ENCODE measurements at places on chromosomes 7 and 10.

DNA sequence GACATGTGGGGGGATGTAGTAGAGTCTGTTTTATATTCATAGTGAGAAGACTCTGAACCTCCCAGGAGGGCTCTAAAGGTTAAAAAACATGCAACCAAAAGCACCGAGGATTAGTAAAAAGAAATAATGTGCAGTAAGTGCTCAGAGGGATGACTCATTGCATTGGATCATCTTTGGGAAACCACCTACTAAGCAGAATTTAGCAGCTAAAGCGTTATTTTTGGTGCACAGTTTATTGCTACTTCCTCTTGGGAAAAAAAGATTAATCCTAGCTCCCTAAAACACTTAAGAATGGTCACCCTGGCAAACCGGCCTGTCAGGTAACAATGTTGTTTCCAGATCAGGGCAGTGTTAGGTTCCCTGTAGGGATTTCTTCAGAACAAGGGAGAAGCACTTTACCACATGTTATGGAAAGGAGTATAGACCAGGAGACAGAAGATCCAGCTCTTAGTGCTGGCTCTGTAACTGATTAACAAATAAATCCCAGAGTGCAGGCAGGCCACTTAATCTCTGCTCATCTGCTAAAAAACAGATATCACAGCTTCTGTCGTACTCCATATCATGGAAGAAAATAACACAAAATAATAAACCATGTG is 44.8 kb upstream of the FAM133B start:
- DNase-seq: no peak

DNA sequence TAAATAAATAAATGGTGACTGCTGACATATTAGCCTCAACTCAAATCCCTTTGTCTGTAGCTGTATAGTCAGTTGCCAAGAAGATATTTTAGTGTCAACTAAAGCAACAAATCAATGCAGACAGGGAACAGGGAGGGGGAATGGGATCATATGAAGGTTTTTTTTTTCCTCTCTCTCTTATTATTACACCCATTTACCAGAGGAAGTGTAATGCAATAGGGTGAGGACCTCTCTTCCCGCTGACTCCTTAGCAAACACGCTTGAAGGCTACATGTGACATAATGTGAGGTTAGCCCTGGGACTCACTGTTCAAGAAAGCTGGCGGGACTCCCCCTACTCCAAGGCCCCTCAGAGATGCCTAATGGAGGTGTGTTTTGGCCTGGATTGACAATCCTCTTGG is 88.2 kb downstream of the CHRM2 start:
- no peak for DNase-seq

DNA sequence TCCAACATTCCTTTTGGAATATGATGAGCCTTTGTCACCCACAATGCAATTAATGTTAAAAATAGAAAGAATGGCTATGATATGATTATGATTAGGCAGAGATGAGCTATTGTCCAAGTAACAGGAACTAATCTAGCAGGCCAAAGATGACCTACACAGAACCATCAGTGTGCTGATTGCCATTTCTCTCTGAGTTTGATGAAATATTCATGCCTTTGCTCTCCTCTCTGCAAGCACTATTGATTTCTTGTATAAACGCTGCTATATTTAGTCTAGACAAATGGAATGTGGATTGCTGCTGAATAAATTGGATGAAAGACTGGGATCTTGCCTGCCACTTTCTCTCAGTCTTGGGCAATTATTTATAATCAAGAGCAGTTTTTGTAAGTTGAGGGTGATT is 85.4 kb downstream of the HDAC9 start:
- no peak for DNase-seq

- no peak for DNase-seq
Observed at GRCh38 chr10:114389426-114389825, 14.9 kb downstream of the AFAP1L2 start.

- no peak for DNase-seq
Observed at GRCh38 chr7:69932034-69932628, 333.9 kb downstream of the AUTS2 start.

DNA sequence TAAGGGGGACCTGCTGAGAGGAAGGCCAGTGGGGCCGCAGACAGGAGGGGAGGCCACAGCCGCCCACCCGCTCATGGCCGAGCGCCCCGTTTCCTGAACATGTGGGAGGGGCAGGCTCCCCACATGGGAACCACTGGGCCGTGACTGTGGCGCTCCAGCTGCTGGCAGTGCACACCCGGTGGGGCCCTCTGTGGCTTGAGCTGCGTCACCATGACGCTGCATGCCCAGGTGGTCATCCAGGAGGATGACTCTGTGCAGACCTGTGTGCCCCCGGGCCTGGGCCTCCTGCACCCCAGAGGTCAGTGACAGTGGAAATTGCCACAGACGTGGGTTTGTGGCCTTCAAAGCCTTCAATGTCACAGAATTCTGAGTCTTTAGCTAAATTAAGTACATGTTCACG is 85.1 kb downstream of the MGMT start:
- no peak for DNase-seq

GRCh38 chr7:109582211-109582610 is 1012.5 kb downstream of the DNAJB9 start:
- DNase-seq: no peak

DNA sequence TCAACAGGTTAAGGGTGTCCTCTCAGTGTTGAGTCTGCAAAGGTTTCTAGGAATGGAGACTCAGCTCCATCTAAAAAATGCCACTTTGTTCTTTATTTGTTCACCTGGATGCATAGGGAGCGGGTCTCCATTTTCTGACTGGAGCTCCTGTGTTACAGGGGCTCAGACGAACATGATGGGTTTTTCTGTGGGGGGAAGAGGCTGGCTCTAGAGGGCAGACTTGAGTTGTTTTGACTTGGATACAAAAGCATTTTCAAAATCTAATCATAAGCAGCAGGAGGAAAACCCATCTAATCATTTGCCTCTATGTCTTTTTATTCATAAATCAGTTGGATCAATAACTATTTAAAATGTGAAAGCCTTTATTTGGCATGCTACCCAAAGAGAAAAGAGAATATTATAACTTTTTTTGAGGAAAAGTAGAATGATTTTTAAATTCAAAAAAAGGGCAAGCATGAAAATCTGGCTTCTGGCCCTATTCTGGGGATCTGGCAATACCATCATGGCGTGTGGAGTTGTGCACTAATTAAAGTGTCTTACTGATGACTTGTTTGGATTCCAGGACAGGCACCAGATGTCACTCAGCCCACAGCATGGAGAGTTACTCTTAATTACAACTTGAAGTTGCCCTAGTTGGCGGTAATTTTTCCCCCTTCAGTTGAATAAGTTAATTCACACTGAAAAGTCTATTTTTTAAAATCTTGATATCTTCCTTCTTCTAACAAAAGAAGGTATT is 594.9 kb downstream of the REEP3 start:
- DNase-seq: no peak

- no peak for DNase-seq
Observed at GRCh38 chr7:145644426-145645134, 472.0 kb upstream of the CNTNAP2 start.

DNA sequence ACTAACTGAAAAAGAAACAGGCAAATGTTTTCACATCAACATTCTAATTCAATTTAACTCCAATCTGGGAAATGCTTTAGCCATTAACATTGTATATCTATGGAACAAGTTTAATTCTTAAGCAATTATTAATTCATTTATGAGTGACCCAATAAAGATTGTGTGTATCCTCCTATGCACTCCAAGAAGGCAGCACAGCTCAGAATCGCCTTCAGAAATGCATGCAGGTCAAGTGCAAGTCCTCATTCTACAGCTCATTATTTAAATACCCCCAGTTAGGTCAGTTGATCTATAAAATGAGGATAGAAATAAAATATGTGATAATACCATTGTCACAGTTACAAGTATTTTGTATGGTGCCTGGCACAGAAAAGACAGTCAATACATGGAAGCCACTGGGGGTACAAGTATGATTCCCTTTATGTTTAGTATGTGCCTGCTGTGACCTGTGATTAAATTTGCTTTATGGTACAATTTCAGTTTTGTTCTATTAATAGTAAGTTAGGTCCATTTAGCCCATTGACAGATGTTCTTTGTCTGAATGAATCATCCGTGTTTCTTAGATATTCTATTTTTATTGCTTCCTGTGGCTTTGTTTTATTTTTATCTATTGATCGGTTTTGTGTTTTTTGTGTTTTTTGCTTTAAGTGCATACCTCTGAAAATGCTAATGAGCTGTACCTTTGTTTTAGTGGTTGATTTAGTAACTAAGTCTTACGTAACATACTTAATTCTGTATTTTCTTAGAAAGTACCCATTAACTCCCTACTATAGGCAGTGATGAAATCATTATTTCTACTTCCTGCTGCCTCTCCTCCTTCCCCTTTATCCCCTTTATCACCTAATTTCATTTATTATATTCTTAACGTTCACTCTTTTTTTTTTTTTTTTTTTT is 42.8 kb downstream of the CPXM2 start:
- no peak for DNase-seq

- no peak for DNase-seq
Observed at GRCh38 chr10:103145860-103146466, 47.1 kb downstream of the NT5C2 start.

DNA sequence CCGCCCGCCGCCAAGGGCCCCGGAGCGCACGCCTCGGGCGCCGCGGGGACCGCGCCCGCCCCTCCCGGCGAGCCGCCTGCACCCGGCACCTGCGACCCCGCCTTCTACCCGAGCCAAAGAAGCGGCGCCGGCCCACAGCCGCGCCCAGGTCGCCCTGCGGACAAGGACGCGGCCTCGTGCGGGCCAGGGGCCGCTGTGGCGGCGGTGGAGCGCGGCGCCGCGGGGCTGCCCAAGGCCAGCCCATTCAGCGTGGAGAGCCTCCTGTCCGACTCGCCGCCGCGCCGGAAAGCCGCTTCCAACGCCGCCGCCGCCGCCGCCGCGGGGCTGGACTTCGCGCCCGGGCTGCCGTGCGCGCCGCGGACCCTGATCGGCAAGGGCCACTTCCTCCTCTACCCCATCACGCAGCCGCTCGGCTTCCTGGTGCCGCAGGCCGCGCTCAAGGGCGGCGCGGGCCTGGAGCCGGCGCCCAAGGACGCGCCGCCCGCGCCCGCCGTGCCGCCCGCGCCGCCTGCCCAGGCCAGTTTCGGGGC is 3.5 kb downstream of the UNCX start:
- no peak for DNase-seq

GRCh38 chr7:130938661-130939060 is 204.7 kb upstream of the KLF14 start:
- DNase-seq: no peak

DNA sequence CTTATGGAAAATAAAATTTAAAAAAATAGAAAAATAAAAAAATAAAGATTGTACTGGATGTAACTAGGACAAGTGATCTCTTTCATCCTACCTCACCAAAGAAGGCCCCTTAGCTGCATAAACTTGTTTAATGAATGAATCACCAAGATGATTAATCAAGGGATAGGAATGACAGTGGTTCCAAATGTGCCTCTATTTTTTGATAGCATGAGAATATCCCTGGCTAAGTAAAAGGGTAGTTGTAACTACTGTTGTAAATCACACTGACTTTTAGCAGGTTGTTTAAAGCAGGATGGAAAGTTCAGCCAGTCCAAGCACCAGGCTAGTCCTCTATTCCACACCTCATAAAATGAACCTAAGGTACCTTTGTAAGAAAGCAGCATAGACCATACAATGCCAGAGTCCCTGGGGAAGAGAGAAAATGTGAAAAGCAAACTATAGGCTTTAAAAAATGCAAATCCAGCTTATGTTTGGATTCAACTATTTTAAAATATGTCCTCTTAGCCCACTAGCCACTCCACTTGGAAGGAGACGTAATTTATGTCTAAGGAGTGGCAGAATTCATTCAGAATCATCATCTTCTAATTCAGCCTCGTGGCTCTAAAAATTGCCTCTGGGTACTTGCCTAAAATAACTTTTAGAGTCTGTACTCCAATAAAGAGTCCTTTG is 126.8 kb downstream of the SKIDA1 start:
- DNase-seq: no peak

DNA sequence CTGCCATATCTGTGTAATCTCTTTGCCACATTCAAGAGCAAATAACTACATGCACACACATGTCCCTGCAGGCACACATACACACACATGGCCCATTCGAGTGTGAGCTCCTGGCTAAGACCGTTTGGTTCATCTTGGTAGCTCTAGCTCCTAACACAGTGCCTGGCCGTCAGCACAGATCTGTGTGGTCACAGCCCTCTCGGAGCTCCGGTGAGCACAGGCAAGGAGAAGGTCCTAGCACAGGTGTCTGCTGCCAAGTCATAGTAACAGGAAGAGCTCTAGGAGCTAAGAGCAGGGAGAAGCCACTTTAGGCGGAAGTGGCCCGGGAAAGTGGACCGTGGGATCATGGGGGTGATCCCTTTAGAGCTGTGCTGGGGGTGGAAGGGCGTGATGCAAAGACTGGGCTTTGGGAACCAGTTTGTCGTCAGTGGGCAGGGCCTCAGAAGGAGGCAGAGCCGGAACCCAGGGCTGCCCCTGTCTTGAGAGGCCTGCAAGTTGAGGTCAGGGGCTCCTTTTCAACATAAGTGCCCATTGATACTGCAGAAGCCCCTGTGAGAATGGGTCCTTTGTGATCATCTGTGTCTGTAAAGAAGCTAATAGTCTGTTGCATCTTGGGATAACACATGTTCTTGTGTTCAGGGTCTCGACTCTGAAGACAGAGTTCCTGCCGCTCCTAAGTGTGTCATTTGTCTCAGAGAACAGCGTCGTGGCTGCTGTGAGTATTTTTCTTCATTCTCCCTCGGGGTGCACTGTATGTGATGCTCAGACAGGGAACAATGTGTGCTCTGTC is 16.6 kb upstream of the ARPC1B start:
- DNase-seq: no peak
